ENCODE measurements at places on chromosomes 6 and 20.
A peak's percentile ranks its signal among the peaks of the same experiment; 100 is the strongest.

DNA sequence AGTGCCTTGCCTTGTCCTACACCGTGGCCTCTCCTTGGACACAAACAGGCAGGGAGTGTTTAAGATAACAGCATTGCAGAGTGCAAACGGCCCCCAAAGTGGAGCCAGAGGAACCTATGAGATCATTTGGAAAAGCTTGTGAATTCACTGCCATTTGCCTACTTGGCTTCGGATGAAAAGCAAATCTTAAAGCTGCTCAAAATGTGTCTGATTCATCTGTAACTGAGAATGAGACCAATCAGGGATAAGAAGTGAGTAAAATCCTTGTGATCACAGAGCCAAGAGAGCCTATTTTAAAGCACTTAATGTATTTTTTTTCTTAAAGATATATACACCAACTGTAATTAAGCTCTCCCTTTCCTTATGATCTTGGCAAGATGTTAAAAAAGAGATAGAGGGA lies 65.7 kb upstream of the BACH2 start:
- no peak for DNase-seq

- peak; percentile 48 for DNase-seq
These were observed 35.9 kb downstream of the PLCG1 start for GRCh38 chr20:41173161-41173721.

- no peak for DNase-seq
These were observed 2.7 kb upstream of the RBM24 start for GRCh38 chr6:17278289-17279063.

GRCh38 chr6:65728879-65729479 lies 22.0 kb upstream of the EYS start:
- DNase-seq: no peak

- no peak for DNase-seq
These were observed 259.7 kb downstream of the RFPL4B start for GRCh38 chr6:112606656-112607435.

DNA sequence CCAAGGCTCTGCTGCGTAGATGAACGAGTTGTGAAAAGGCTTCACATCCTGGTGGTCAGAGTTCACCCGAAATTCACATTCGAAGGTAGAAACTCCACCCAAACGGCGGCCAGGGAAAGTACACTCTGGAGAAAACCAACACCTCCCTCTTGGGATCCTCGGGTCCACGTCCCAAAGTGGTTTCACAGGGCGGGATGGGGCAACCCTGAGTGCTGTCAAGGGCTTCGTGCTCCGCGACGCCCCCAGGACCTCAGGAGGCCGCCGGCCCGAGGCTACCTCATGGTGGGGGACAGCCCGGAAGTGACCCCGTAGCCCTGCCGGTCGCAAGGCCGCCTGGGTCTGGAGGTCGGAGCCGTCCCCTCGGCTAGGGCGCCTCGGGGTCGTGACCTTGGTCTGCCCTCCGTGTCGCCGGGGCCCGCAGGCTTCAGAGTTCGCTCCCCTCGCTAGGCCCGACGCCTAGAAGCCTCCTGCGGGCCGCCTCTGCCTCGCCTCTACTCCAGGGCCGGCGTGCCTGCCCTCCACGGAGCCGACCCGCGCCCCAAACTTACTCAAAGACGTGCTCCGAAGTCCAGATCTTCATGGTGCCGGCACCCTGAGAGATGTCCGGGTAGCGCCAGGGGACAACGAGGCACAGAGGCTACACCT lies at the start of gene PRELID3B:
Gene PRELID3B (minus strand): TSS at position 636 of the 645 bp plus-strand sequence. CDS start 56 bp downstream, at position 580.
- DNase-seq: no peak

- no peak for DNase-seq
These were observed 72.0 kb downstream of the DACT2 start for GRCh38 chr6:168247443-168248147.

- no peak for DNase-seq
These were observed 211.3 kb upstream of the RUNX2 start for GRCh38 chr6:45116714-45117410.

DNA sequence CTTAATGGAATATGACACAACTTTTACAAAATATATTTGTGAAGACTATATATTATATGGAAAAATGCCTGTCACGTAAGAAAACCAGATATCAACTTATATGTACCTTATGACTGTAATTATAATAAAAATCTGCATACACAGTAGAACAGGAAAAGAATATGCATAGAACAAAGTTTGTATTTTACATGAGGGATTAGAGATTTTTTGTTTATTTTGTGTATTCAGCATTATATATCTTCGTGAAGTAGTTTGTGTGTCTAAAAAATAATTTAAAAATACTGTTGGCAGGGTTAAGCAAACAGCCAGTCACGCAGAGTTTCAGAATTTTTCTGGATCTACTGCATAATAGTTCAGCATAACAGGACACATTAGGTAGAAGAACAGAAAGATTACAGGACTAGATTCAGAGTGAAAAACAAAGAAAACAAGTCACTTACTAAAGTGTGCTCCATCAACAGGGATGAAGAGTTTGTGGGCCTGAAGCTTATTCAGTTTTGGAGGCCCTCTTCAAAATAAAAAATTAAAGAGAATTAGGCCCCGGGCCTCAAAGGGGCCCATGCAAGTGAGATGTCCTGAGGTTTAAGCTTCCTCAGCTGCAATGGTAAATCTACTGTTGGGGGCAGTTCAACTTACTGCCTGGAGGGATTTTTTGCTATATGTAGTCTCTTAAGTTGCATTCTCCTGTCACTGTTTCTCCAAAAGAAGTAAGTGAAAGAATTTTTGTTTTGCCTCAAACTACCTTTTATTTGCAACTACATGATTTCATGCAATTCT lies 16.3 kb downstream of the TXLNB start:
- DNase-seq: no peak

- no peak for DNase-seq
These were observed 262.7 kb upstream of the FOXQ1 start for GRCh38 chr6:1049170-1049569.

DNA sequence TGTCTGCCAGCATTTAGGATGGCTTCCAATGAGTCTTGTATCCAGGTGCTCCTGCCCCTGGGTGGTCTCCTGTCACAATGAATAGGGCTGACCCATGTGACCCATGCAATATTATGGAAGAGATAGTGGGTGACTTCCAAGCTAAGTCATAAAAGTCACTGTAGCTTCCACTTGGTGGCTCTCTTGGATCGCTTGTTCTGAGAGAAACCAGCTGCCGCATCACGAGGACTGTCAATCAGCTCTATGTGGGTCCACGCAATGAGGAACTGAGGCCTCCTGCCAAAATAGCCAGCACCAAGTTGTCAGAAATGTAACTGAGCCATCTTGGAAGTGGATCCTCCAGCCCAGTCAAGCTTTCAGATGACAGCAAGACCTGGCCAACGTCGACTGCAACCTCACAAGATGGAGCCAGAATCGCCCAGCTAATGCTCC lies 14.9 kb upstream of the MATN4 start:
- no peak for DNase-seq

DNA sequence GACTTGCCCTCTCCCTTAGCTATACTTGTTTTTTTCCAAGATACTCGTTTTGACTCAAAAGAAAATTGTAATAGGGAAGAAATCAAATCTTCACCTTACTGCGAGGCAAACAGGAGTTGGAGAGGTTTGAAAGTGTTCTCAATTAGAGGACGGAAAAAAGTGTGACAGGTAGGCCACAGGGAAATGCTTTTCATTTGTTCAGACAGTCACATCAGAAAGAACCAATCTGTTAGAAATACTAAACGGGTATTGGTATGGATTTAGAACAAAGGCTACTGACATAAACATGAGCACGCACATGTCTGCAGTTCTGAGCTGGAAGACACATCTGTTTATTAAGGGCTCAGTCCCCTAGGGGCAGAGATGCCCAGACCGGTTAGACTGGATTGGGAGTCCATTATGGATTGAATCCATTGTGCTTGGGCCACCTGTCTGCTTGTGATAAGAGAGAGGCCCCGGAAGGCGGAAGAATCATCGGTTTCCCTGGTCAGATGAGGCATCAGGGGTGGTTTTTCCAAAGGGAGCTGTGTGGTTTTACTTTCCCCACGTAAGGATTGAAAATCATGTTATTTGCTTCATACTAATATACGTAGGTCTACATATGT lies 220.9 kb upstream of the MYLIP start:
- DNase-seq: no peak

DNA sequence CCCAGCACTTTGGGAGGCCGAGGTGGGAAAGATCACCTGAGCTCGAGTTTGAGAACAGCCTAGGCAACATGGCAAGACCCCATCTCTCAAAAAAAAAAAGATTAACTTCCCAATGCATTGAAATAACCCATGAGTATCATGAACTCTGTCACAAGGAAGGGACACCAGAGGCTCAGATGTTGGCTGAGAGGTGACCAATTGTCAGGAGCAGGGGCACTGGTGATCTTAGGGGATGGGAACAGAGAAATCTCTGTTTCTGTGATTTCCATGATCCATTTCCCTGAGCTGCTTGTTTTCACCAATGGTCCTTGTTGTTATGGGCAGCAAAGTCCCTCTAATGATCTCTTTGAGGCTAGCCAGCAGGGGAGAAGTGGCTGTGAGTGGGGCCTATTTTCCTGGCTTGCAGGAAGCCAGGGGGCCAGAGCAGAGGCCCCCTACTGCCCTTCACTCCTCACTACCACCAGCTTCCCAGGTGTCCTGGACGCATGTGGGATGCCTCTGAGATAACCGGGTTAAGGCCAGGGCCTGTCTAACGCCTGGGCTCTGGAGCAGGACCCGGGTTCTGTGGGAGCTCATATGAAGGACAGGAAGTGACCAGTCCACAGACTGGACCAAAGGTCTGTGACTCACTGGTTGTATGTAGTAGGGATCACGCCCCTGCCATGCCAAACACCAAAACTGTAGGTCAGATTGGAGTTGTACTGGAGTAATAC lies 54.4 kb downstream of the PCNA start:
- DNase-seq: no peak

DNA sequence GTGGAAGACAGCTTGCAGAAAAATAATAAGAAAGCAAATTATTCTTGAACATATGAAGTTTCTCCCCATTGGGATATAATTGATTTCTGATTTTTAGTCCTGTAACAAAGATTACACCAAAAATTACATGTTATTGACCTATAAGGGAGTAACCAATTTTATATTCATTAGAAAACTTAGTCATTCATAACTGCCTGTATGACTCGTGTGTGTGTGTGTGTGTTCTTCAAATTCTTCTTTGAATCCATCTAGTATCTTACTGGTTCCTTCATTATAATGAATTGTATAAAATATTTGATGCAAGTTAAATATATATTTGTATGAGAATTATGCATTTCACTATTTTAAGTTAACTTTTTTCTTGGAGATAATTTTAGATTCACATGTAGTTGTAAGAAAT lies 310.4 kb downstream of the HAO1 start:
- no peak for DNase-seq

DNA sequence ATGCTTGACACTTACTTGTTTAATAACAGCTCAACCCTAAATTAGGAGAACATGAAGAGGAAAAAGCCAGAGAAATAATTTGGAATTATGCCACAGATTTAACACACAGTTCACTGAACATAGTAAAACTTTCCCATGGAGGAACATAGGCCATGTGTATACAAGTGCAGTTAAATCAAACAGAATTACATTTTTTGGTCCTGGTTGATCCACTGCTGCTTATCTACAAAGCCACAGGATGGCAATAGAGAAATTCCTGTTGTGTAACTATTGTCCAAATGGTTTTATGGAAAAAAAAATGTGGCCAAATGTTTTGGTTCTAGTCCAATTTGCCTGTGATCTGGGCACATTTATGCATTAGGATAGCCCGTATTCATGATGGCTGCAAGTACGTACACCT lies 136.8 kb downstream of the ALDH8A1 start:
- DNase-seq: no peak

DNA sequence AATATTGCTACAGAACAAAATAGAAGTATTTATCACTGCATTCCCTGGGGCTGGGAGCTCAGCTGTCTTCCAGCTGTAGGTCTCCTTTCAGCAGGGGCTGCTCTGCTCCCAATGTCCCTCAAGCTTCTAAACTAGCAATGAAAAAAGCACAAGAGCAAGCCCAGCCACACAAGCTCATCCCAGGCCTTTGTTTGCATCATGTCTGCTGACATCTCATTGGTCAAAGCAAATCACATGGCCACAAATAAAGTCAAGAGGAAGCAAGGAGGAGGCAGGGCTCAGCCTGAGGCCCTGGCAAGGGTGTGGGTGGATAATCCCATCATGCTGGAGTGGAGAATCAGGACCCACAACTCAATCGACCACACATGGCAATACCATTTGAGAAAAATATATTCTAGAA lies 2.2 kb upstream of the BFSP1 start:
- DNase-seq: no peak

GRCh38 chr6:11798538-11798937 lies 19.9 kb upstream of the ADTRP start:
- no peak for DNase-seq

DNA sequence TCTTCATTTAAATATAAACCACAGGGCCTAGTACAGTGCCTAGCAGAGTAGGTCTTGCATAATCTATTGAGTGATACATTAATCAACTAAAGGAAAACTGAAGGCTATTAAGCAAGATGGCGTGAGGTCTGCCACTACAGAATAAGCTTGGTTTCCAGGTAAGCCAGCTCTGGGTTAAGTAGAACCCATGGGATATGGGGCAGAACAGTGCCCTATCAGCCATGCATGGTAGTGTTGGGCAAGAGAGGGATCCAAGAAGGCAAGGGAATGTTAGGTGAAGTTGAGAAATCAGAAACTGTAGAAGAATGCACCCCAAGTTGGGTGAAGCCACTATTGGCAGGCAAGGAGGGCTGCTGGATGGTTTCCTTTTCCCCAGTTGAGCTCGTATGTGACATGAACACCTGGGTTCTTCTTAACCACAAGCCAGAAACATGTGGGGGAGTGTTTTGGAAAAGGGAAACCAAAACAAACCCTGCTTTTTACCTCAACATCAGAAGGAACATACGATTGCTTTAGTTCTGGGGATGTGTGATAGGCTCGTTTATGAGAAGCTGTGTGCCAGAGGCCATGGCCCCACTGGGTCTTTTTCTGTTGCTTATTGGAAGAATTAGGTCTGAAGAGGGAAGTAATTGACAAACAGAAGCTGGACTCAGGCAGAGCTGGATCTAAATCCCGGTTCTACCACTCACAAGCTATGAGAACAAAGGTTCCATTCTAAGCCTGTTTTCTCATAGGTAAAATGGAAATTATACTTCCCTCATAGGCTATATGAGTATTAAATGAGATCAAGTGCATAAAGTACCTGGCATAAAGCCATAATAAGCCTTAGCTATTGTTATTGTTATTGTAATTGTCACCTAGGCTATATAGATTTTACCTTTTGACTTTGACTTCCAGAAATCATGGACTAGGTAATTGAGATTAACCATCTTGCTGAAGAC lies 33.5 kb downstream of the NEDD9 start:
- DNase-seq: no peak

DNA sequence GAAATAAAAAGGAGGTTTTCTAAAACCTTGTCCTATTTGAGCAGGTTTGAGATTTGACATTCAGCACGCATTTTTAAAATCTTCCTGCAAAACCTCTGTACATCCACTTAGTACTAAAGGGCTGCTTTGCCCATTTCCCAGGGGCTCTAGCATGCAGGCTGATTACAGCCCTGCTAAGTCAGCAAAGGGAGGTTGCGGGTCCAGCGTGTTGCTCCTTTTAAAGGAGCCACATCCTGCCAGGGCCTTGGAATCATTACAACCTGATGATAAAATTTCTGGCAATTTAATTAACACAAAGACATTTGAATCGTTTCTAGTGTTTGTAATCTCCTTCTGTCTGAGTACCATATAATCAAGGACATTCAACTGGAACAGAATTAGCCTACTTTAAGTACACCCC lies 455.1 kb upstream of the CITED2 start:
- no peak for DNase-seq

Measured in stimulated activated CD8-positive, alpha-beta memory T cell treated with anti-CD3 and anti-CD28 coated beads, Interleukin-7, amount 100 ng/mL, for 24 hours (primary cell).